ENCODE measurements at places on chromosomes 11 and 22.

DNA sequence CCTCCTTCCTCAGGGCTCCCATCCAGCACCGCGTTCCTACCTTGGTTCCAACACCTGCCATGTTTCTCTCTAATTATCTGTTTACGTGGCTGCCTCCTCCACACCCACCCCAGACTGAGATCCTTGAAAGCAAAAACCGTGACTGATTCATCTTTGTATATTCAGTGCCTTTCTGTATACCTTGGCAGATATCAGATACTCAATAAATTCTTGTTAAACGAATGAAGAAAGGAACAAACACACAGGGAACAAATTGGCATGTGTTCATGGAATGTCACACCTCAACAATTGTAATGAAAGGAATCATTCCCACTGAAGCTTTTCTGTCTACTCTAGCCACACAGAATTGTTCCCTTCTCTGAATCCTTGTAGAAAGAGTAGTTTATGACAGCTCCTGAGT, 20.4 kb upstream of the LRRC55 start:
- DNase-seq: no peak

DNA sequence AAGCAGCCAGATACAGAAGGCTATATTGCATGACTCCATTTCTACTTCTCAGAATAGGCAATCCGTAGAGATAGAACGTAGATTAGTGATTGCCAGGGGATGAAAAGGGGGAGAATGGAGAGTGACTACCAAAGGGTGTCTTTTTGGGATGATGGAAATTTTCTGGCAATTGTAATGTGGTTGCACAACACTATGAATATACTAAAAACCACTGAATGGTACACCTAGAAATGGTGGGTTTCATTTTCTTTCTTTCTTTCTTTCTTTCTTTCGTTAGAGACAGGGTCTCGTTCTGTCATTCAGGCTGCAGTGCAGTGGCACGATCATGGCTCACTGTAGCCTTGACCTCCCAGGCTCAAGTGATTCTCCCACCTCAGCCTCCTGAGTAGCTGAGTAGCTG, 54.4 kb downstream of the BID start:
- DNase-seq: no peak

DNA sequence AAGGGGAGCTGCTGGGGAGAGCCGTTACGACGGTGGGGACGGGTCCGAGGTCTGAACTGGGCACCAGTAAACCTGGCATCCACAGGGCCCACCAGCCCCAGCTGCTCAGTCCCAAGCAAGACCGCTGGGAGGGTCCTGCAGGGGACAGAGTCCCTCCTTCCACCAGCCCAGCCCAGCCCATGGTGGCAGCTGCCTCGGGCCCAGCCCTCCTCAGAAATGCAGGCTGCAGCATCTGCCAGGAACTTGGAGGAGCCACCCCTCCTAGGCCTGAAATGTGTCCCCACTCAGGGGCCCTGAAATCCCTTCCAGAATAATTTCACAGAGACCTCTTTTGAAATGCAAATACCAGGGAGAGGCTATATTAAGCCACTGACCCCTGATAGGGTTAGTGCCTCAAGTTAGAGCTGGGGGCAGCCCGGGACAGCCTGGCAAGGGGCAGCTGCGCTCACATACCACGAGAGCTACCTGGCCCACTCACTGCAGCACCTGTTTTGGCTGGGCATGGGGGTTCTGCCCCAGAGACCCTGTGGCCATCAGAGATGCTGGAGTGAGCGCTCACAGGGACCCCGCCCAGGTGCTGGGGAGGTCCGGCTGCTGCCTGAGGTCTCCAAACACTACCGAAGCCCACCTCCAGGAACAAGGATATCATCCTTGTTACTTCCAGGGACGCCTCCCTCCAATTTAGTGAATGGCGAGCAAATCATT, 53.1 kb downstream of the CELSR1 start:
- no peak for DNase-seq

DNA sequence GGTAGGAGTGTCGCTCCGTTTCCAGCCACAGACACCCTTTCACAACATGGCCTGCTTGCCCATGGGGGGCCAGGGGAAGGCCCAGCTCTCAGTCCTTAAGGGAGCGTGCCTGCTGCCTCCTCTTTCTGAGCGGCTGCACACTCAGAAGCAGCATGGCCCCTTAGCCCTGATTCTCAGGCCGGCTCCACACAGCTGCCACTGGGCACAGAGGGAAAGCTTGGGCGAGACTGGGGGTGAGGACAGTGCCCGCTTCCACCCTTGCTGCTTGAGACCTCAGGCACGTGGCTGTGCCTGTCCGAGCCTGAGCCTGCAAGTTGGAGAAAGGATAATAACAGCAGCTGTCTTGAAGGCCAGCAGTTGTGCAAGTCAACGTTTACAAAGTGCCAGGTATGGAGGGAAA, 416.3 kb downstream of the SHANK2 start:
- DNase-seq: no peak

DNA sequence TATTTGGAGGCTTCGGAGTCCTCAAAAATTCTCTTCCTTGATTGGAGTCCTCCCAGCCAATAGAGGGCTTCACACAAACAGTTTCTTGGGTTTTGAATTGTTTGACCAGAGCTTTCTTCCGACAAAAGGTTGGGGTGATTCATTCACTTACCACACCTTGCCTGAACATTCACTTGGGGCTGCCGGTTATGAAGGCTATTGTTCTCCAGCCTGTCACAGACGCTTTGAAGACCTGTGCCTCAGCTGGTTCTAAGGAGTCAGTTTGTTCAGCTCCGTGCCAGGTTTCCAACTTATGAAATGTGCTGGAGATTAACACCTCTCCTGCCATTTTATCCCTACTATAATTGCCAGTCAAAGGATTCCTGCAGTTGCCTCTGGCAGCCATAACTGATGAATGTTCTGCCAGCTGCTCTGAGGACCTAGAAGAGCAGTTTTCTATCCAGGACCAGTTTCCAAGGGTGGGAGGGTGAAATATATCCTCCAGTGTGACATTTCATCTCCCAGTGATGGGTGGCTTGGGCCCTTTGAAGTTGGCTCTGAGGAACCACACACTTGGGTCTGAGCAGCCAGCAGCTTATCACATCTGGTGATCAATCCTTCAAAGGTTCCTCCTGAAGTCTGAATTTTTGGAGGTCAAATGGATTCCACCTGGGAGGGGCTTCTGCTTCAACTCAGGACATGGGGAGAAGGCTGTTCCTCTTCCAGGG, 31.4 kb downstream of the LIMK2 start:
- no peak for DNase-seq

- DNase-seq: no peak
Measured at GRCh38 chr22:22025320-22026156, 43.0 kb upstream of the TOP3B start.

GRCh38 chr11:60919320-60919719, 4.9 kb upstream of the TMEM132A start:
- DNase-seq: no peak

DNA sequence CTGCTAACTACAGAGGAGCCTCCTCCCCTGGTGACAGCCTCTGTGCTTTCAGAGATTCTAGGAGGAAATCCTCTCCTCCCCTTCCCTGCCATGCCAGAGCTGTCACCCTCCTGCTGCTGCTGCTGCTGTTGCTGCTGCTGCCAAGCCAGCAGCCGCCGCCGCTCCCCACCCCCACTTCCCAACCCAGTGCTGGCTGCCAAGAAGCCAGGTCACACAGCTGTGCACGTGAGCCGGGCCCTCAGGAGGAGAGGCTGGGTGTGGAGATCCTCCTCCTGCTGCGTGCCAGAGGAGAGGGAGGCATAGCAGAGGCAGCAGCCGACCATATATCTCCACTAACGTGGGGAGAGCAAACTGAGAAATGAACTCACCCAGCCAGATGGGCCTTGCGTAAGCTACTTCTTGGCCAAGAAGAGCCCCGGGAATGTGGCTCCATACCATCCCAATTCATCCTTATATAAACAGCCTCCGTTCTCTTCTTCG, 12.4 kb downstream of the CRY2 start:
- DNase-seq: no peak
